ENCODE measurements at places on chromosomes 6 and 20.

DNA sequence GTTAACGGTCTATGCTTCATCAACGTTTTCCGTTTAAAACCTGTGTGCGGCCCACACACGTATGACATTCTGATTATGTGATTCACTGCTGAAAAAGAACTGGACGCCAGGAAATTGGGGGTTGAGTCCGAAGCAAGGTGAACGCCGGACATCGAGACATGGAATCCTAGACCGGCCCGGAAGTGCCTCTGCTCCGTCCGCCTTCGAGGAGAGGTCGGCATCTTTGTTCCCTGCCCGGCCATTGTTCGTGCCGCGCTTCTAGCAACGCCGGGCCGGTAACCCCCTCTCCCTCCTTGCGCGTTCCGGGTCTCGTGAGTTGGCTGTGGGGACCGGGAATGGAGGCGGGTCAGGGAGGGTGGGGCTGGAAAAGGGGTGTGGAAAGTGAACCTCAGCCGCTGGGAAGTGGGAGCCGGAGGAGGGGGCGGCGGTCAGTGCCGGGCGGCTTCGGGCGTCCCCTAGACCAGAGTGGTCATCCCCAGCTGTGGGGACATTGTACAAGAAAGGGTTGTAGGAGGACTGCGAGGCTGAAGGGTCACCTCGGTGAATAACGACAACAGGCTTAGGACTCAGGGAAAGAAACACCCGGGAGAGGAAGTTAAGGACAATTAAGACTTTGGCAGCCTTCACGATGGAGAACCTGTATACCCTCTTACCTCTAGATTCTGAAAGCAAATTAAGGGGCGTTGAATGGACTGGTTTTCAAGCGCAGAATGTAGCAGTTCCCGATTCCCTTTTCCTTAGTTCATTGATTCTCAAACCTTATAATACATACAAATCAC lies at the start of gene ZSCAN9:
Gene ZSCAN9, plus strand, starts transcription at position 220 of the 779 bp plus-strand sequence. CDS start 1,810 bp downstream, outside the sequence.
- peak; percentile 85 for DNase-seq

- DNase-seq: peak; percentile 64
These were observed 49.0 kb downstream of the PPARD start for GRCh38 chr6:35391240-35391968.

DNA sequence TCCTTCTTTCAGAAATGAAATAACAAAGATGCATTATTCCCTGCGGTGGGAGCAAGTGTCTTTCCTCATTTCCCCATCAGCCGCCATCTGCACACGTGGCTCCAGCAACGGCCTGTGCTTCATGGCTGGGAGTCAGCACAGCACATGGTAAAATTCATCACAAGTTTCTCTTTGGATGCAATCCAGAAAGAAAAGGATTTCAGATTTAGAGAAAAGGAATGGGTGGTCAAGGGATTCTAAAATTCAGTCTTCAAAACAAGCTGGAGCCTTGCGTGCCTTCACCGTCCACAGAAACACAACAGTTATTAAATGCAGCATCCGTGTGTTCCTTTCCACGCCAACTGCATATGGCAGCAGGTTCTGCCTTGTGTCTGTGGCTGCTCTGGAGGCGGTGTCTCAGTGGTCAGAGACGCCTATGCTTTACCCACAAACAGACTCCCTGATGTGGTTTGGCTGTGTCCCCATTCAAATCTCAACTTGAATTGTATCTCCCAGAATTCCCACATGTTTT lies 107.6 kb downstream of the THBS2 start:
- DNase-seq: peak; percentile 80

DNA sequence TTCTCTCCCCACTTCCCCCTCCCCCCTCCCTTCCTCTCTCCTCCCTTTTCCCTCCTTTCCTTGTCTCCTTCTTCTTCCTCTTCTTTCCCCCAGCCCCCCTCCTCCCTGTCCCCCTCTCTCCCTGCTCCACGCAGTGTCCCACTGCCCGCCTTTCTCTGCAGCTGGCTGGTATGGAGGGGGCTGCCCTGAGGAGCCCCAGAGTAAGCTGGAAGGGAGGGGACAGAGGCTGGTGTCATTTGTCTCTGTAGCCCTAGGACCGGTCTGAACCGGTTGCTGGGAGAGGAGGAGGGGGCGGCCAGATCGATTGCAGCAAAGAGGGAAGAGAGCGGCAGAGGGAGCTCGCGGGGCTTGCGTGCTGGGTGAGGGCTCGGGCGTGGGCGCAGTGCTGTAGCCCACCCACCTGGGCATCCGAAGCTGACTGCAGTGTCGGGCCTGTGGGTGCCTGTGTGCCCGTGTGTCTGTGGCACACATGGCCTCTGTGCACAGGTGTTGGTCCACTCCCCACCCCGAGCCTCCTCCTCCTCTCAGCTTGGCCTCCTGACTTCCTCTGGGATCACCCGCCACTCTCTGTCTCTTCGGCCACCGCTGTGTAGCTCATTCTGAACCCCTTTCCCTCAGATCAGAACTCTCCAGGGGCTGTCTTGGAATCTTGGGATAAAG lies 50.6 kb downstream of the SRC start:
- DNase-seq: no peak

- DNase-seq: no peak
These were observed 125.7 kb downstream of the MAP3K4 start for GRCh38 chr6:161117308-161117707.

- DNase-seq: no peak
These were observed 15.1 kb upstream of the PPP1R16B start for GRCh38 chr20:38790200-38791053.

GRCh38 chr20:57133926-57134650 lies 132.4 kb downstream of the BMP7 start:
- peak; percentile 25 for DNase-seq

DNA sequence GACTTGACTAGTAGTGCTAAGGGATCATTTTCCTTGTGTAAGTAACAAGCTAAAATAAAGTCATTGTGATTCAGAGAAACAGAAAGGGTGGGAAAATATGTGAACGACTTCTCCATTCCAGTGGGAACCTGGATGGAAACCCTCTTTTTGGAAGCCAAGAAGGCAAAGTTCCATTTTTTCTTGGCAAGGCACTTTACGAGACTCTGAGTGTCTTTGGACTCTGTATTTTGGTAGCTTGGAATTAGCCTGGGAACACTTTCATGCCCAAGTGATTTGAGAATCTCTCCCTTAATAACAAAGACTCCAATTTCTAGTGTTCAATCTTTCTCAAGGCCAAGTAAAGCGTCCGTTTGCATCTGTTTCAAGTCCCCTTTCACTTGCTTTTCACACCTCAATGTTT lies 100.5 kb upstream of the SASH1 start:
- peak; percentile 38 for DNase-seq

GRCh38 chr20:47741669-47742608 lies 43.3 kb downstream of the SULF2 start:
- DNase-seq: no peak

- DNase-seq: no peak
These were observed 44.2 kb downstream of the CHD6 start for GRCh38 chr20:41573955-41574354.

DNA sequence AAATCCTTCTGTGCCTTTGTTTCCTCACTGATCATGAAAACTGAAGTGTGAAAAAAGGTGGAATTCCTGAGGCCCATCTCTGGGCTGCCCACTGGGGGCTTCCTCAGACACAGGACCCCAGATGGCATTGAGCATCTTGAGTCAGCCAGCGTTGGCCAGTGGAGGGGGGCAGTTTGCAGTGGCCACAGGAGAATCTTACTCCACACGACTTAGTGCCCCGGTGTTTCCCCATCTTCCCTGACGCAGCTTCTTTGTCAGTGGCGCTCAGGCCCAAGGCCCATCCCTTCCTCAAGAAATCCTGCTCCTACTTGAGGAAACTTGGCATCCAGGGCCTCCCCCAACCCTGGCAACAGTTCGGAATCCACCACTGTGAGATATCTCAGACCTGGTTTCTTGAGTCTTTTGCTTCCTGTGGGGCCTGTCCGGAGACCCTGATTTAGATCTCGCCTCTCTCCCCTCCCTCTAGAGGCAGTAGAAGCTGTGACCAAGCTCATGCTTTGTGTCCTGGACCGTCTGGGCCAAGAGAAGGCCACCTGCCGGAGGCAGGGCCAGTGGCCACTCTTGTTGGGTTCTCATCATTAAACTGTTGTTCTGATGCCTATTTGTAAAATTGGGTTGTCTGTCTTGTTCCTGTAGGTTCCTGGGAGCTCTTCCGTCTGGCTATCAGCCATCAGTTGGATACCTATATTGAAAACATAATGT lies 20.2 kb upstream of the DLGAP4 start:
- DNase-seq: no peak

DNA sequence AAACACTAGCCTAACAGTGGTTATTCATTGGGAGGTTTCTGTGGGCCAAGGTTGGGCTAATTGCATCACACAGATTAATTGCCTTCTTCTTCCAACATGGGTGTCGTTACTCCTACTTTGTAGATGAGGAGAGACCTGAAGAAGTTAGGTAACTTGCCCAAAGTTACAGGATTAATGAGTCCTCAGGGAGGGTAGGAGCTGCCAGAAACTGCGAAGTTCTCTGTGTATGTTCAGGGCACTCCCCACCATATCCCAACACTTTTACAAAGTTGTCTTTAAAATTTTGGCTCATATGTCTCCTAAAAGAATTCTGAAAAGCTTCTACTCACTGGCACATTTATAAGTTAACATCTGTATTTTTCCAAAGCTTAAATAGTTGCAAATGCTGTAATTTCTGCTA lies 323.5 kb upstream of the HSF2 start:
- no peak for DNase-seq

- peak; percentile 83 for DNase-seq
These were observed 56.8 kb downstream of the KCNS1 start for GRCh38 chr20:45044084-45044573.

DNA sequence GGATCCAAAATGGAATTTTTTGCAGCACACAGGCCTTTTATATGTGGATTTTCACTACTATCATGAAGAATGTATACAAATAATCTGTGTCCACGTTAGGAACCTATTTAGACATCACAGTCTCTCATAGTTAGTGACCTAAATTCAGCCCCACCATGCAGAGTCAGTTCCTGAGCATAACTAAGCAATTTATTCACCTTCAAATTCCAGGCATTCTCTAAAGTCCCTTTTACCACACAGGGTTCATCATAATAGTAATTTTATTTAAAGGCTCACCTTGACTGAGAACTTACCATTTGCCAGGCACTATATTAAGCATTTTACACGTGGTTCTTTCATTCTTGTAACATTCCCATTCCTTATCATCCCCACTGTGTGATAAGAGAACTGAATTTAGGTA lies 353.8 kb downstream of the ARHGAP18 start:
- no peak for DNase-seq

GRCh38 chr20:34324541-34324940 lies 21.4 kb upstream of the AHCY start:
- DNase-seq: no peak
